ENCODE measurements at places on chromosomes 5 and 9. TPM values are rescaled to one million over a fixed set of nuclear protein-coding genes. Genes with fewer than 3 reads are reported as not detected.

The GABRA6 gene
- total RNA-seq, result not detected

The KIAA0825 gene
- 2.1 TPM for total RNA-seq

GRCh38 chr5:68518286-68518685, 302.7 kb downstream of the PIK3R1 start:
- DNase-seq, result peak; percentile 13

DNA sequence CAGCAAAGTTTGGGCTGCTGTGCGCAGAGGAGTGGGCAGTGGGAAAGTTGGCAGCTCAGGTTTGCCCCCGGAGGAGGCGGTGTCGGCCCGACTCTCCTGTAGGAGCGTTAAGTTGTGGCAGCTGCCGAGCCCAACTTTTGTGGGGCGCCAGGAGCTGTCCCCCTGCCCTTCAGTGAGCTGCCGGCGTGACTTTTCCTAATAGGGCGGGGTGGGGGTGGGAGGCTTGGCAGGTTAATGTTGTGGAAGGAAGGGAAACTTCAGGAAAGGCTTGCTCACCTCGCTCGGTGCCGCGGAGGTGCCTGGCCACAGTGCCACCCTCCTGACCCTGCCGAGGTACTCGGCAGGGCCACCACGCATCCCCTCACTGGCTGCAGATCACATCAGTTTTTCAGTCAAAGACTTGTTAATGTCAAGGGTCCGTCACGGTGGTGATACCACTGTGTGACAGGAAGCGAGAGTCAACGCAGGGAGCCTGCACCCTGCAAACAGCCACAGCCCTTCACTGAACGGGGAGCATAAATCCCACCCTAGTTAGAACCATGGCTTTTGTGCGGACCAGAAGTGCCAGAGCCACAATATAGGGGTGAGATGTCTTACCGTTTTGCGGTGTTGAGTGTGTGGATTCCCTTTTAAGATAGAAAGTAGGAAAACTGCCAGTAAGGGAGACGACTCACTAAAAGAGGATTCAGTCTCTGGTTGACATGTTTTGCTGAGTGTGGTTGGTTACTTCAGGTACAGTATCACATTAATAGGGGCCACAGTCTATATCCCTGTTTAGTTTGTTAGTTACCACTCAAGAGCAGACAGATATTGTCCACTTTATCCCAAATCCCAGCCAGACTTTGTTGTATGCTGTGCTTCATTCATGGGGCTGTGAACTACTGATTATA, 796 bp downstream of the LNPEP start:
- DNase-seq, result peak; percentile 64

- no peak for DNase-seq
These were observed 169.2 kb downstream of the RAB3C start for GRCh38 chr5:58752104-58752503.

GRCh38 chr9:104104360-104104759, 10.3 kb downstream of the SMC2 start:
- no peak for DNase-seq

DNA sequence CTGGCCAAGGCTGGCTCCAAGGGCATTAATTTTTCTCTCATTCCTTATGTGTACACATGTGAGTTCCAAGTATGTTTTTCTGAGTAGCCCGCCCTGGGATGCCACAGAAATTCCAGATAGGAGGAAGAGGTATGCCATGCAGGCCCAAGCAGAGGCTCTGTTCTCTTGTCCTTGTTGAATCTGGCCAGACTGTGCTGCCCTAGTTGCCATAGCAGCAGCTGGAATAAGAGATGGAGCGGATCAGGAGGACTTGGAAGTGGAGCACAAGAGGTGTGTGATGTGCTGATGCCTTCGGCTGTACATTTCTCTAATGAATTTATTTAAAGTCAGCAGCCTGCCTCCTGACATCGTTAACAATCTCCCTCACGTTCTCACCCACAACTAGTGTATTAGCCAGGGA, 235.6 kb upstream of the RPS23 start:
- no peak for DNase-seq

- no peak for DNase-seq
These were observed 175.1 kb upstream of the PITX1 start for GRCh38 chr5:135208903-135209721.

- DNase-seq, result peak; percentile 18
These were observed 35.8 kb downstream of the GSN start for GRCh38 chr9:121303456-121304451.

GRCh38 chr5:90550963-90551362, 7.6 kb upstream of the ADGRV1 start:
- DNase-seq, result no peak

DNA sequence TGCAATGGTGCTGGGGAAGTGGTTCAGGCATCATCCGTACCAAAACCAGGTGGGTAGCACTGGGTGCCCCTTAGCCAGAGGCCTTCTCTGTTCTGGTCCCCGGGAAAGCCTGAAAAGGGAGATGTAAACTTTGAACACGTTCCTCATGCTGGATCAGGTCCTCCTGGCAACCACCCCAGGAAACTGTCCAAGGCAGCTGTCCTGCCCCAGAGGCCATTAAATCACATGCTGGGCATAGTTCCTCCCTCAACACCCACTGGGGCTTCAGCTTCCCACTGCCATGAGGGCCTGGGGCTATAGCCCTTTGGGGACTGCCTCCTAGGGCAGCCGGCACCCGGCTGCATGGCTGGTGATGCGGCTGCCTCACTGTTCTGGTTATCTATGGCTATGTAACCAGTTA, 228.9 kb upstream of the MVB12B start:
- DNase-seq, result no peak

- no peak for DNase-seq
These were observed 202.3 kb upstream of the OR13F1 start for GRCh38 chr9:104301755-104302154.

DNA sequence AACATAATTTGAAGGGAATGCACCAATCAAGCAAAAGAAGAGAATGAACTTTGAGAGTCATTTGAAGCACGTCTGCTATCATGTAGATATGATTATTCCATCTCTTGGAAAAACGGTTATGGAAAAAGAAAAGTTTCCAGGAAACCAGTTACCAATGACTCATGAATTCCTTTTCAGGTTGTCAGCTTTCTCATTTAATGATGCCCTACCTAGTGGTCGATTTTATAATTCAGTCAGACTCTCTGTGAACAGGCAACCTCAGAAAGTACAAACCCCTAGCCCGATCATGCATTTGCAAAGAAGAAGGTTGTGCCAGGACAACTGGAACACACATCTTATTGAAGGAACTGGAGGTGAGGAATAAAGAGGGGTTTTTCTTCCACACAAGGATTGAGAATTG, 355.1 kb upstream of the GRIA1 start:
- no peak for DNase-seq

DNA sequence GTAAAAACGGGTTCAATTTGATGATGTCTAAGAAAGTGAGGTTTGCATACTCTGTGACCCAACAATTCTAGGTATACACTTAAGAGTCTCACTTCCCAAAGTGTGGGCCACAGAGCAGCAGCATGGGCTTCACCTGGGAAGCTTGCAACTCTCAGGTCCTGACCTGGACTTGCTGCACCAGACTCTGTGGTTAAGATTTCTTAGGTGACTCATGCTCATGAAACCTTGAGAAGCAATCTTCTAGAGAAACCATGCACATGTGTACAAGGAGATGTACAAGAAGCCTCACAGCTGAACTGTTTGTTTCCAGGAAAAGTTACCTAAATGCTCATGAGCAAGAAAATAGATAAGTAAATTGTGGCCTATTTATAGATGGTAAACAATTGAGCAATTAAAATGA, 30.0 kb downstream of the DNAJC21 start:
- DNase-seq, result no peak
